Activated CD4-positive, alpha-beta T cell treated with anti-CD3 and anti-CD28 coated beads, Interleukin-2, Interleukin-4, amounts not matched to agents 100 ng/mL and 50 ng/mL, durations not matched to agents 16 hours and 8 hours (primary cell): ENCODE measurements at places on chromosomes 16 and 17.

- no peak for DNase-seq
Measured at GRCh38 chr16:20870122-20870820, 29.9 kb downstream of the DCUN1D3 start.

DNA sequence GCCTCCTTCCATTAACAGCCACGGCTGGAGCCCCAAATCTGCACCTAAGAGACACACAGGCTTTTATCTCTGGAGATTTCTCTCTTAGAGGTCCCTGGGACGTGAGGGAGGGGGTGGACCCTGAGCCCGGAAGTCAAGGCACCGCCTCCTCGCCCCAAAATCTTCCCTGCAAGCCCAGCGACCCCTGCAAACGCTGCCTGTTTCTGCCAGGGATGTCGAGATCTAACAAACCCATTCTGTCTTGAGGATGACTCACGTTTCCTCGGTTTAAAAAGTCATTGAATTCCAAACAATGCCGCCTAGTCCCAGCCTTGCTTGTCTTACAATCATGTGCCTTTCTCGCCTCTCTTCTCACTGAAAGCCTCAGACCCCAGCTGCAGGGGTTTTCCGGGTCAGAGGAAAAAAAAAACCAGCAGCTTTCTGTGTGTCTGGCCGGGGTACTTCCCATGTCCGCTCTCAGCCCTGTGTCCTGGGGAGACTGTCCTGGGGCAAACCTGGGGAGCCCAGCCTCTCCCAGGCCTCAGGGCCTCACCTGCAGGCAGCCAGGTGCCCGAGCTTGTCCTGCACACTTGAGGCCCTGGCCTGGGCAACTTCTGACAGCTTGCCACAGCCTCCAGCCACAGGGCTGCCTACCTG is 15.4 kb downstream of the ARL2BP start:
- no peak for DNase-seq

DNA sequence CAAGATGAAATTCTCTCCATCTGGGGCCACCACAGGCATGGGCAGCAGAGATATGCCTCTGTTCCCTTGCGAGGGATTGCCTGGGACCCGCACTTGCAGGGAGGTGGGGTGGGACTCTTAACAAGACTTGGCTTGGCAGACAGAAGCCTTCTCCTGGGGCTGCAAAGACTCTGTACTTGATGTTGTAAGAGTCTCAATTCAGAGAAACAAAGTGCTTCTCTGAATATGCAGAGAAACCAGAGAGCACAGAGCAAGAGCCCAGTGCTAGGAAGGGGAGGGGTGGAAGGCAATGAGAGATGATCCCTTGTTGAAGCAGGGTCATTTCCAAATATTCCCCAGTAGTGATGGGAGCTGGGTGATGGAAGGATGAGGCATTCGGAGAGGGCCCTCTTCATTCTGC is 2.2 kb downstream of the MMP28 start:
- DNase-seq = no peak

DNA sequence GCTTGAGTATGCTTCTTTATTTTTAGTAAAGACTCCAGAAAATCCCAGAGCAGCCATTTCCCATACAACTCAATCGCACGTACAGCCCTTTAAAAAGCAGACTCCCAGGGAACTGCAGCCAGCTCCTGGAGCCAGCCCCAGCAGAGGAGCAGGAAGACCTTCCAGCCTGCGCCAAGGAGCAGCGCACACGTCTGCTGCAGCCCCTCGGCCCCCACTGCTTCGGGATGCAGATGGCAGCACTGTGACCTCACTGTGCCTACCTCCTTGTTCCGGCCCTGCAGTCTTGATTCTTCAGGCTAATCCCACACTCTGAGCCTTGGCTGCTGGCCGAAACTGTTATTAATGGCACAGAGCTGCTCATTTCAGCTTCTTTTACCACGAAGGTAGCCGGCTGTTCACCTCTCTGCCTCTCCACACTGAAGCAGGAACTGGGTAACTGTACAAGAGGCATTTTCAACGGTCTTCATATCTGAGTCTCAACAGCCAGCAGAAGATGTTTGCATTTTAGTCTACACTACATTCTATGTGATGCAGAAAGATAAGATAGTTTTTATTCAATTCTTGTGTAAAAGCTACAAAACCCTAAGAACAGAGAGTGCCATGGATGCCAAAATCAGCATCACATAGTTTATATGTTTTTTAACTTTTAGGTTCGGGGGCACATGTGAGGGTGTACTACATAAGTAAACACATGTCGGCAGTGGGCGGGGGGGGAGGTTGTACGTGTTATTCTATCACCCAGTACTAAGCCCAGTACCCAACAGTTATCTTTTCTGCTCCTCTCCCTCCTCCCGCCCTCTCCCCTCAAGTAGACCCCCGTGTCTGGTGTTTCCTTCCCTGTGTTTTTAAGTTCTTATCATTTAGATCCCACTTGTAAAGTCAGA is 130.9 kb downstream of the ANKRD11 start:
- no peak for DNase-seq

DNA sequence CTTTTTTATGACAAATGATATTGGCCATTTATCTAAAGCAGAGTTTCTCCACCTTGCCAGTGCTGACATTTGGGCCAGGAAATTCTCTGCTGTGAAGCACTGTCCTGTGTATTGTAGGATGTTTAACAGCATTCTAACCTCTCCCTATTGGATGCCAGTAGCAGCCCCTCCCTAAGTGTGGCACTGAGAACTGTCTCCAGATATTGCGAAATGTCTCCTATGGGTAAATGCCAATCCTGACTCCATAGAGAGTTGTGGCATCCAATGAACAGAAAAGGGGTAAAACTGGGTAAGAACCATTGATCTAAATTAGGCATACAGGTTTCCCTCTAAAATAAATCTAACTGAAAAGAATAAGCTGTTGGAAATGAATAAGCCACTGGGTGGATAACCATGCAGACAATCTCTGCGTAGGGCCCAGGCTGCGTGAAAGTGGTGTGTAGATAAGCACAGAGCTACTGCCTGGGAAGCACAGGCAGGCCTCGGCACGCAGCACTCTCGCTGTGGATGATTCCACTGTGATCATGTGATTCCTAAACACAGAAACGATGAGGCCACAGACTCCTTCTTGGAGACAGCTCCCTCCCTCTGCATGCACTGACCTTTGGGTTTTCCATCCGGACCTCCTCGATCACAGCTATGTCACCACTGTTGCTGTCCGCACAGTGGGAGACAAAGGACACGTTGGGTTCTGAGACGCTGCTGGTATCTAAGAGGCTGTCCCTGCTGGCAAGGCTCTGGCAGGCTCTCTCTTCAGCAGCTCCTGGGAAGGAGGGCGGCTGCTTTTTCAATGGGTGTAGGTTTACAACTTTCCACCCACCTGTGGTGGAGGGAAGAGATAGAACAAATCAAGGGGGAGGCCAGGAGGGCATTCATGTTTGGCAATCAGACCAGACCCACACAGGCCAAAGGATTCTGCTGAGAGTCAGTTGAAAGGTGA is 44.1 kb downstream of the GTF3C1 start:
- DNase-seq = no peak

- DNase-seq = peak; percentile 86
Measured at GRCh38 chr17:56819431-56820145, 14.1 kb downstream of the C17orf67 start.

- peak; percentile 71 for DNase-seq
Measured at GRCh38 chr17:19447085-19447583, 36.1 kb downstream of the RNF112 start.

DNA sequence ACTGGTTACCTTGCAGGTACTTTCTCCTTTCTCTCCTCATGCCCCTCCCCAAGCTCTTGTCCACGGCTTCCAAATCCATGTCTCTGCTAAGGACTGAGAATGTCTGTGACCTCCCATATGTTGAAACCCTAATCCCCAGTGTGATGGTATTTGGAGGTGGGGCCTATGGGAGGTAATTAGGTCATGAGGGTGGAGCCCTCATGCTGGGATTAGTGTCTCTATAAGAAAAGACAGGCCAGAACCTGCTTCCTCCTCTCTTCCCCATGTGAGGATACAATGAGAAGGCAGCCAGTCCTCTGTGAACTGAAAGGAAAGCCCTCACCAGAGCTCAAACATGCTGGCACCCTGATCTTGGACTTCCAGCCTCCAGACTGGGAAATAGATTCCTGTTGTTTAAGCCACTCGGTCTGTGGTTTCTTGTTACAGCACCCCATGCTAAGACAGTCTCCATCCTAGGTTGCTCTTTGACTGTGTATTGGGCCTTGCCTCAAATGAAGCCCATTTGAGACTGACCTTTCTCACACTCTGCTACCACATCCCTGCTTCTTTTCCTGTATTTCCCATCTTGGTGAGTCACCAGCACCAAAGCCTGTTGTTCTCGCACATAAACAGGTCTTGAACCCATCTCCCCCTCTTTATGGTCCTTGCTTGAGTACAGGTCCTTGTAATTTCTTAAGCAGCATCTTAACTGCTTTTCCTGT is 135.0 kb downstream of the CDK5R1 start:
- DNase-seq = no peak

DNA sequence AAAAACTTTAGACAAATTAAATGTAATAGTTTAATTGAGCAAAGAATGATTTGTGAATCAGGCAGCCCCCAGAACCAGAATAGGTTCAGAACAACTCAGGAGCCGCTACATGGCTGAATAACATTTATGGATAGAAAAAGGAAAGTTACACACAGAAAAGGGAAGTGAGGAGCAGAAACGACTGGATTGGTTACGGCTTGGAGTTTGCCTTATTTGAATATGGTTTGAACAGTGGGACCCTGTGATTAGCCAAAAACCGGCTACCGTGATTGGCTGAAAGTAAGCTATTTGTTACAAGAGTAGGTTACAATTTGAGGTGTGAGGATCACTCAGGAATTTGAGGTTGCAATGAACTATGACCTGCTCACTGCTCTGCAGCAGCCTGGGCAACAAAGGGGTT is 1139.8 kb downstream of the CDH11 start:
- no peak for DNase-seq

GRCh38 chr16:68403704-68404103 is 44.6 kb downstream of the SMPD3 start:
- DNase-seq = no peak

- DNase-seq = peak; percentile 64
Measured at GRCh38 chr17:40068917-40069750, 6.4 kb downstream of the THRA start.

- no peak for DNase-seq
Measured at GRCh38 chr17:82096709-82097183, 1.3 kb downstream of the FASN start.

DNA sequence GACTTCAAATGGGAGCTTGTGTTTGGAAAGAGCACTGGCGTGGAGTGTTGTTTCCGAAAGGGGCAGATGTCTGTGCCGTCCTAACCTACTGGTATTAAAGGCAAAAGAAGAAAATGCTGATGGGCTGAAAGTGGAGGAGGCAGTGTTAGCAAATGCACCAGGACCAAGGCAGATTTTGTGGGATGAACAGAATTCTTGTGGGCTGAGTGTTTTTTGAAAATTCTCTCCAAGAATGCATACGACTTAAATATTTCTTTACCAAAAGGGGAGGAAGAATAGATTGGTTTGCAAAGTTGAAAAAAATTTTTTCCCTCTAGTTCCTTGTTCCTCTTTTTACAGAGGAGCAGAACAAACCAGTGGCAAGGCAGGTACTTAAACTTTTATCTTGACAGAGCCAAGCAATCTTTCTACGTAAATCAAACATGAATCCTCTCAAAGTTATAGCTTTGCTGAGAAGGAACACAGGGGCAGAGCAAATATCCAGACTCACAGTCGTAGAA is 16.8 kb downstream of the MARCHF10 start:
- DNase-seq = no peak

GRCh38 chr17:42131981-42132432 is 9.4 kb downstream of the HSPB9 start:
- no peak for DNase-seq

- no peak for DNase-seq
Measured at GRCh38 chr16:64718486-64718885, 403.4 kb downstream of the CDH11 start.

DNA sequence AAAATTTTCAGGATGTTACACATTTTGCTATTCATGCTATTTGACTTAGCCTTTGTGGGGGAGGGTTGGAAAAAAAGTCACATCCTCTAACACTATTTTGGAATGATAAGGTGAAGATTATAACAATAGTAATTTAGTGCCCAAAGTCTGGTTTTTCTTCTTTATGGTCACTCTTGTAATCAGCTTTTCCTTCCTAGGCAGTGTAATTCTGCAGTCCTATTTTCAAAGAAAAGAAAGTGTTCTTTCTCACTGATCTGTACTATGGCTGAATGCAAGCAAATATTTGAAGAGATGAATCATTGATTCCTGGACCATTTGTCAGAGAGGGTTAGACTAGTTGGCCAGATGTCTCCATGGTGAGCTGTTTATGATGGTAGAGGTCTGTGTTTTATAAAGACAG is 8.4 kb downstream of the RSPRY1 start:
- DNase-seq = no peak

DNA sequence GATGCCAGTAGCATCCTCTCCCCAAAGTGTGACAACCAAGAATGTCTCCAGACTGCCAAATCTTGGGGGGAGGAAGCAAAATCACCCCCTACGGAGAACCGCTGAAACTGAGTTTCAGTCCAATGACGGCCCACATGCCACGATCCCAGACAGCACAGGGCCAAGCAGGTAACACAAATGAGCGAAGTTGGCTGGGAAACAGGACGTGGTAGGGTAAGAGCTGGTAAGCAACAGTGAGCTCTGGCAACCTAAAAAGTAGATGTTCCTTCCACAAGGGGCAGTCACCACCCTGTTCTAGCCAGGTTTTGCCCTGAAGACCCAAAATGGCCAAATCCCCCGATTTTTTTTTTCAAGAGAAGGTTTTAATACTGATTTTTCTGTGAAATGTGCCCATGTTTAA is 25.4 kb downstream of the ZFHX3 start:
- no peak for DNase-seq

- DNase-seq = no peak
Measured at GRCh38 chr17:9219631-9220397, 198.5 kb downstream of the NTN1 start.

DNA sequence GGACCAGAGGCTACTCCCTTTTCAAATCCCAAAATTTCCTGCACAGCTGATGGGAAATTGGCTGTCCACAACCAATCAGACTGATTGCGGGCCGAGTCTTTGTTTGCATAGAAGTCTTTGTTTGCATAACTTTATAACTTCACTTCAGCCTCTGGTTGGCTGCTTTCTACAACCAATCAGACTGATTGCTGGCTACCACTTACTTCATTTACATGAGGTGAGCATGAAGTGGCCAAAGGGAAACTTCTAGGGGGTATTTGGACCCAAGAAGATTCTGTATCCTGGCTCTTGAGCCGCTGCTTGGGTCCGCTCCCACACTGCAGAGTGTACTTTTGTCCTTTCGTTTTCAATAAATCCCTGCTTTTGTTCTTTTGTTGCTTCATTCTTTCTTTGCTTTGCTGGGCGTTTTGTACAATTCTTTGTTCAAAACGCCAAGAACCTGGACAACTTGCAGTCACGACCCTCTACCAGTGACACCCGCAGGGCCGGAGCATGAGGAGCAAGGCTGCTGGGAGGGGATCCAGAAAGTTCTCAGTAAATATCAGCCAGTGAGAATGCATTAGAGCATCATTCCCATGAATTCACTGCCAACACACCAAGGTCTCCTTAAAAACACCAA is 67.5 kb downstream of the IQCK start:
- no peak for DNase-seq

- no peak for DNase-seq
Measured at GRCh38 chr16:4702466-4702808, 9.1 kb downstream of the NUDT16L1 start.
